ENCODE measurements at places on chromosomes 11 and 22.

DNA sequence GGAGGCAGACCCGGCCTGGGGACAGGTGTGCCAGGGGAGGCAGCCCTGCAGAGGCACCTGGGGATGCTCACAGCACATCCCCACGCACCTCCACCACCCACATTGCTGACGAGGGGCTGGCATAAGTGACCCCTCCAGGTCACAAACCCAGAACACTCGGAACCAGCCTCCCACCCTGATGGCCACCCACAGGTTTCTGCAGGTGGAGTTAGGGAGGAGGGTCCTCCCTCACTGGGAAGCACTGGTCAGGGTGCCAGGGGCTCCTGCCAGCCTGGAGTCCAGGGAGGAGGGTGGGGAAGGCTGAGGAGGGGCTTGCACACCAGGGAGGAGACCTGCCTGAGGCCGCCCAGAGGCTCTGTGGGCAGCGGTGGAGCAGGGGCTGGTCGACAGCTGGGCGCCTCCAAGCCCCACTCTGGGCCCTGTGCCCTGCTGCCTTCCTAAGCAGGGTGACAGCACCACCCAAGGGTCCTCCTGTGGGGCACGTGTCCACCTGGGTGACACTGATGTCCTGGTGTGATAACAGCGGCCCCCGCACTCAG is 51.0 kb upstream of the CARS1 start:
- DNase-seq = no peak

- no peak for DNase-seq
Measured at GRCh38 chr11:11522591-11522990, 99.2 kb downstream of the GALNT18 start.

DNA sequence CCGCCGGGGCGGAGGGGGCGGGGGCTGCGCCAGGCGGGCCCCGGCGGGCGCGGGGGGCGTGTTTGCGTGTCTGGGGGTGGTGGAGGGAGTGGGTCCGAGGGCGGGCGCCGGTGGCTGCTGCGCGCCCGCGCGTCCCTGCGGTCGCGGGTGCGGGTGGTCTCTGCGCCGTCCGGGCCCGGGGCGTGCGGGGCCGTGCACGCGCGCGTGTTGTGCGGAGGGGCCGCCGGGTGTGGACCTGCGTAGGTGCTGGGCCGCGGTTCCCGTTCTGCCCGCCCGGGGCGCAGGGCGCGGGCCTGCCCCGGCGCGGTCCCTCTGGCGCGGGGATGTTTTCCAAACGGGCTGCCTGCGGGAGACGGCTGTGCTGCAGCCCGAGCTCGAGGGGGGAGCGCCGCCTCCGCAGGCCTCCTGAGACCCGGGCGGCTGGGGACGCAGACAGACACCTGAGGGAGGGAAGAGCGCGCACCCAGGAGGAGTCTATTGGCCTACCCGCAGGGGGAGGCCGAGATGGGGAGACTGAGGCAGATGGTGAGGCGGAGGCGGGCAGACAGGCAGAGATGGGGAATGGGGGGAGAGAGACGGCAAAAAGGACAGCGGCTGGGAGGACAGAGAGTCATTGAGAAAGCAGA is 442 bp downstream of the PELI3 start:
- peak; percentile 14 for DNase-seq

- DNase-seq = no peak
Measured at GRCh38 chr11:35118906-35119305, 20.1 kb upstream of the CD44 start.

GRCh38 chr11:61701242-61701886 is 21.2 kb downstream of the DAGLA start:
- DNase-seq = peak; percentile 46

DNA sequence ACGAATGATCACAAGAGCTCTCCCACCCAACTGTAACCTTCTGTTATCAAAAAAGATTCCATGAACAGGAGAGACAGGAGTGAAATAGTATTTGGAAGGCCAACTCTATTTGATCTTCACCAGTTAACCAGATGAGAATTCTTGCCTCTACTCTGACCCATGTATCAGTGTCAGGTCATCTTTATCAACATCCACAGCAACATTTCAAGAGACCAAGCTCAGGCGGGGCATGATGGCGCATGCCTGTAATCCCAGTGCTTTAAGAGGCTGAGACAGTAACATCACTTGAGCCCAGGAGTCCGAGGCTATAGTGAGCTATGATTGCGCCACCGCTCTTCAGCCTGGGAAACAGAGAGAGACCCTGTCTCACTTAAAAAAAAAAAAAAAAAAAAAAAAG is 62.3 kb downstream of the GAB2 start:
- no peak for DNase-seq

DNA sequence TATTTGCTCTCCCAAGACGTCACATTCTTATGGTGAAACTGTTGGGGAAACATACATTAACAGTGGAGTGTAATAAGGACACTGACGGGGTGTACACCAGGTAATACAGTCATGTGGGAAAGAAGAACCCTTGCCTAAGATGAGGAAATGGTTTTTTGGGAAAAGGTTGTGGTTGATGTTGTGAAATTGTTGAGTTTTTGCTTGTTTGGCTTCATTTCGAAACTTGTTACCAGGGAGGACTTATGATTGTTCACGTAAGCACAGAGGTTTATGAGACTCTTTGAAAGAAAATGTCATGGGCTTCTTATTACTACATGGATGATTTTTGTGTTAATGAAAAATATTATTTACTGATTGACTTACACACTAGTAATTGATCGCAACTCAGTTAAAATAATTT is 16.8 kb downstream of the ANO3 start:
- DNase-seq = no peak

GRCh38 chr11:84866922-84867321 is 760.2 kb downstream of the DLG2 start:
- no peak for DNase-seq

GRCh38 chr11:57459164-57460021 is 935 bp upstream of the RTN4RL2 start:
- DNase-seq = no peak

DNA sequence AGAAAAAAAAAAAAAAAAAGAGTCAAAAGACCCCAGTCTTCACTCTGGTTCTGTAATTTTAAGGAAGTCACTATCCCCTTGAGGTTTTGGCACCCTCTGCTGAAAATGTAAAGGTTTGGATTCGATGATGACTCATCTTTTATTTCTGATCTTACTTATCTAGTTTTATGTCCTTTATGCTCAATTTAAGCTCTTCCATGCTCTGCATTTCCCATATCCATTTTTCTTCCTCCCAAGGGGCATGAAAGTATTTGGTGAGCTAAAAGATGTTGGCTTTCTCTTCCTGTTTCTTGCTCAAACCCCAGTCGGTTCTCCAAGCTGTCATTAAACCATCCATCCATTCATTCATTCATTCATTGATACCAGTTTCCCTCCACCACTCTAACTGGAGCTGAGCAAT is 61.0 kb upstream of the CDON start:
- no peak for DNase-seq

- no peak for DNase-seq
Measured at GRCh38 chr11:125489166-125489565, 6.9 kb downstream of the FEZ1 start.

DNA sequence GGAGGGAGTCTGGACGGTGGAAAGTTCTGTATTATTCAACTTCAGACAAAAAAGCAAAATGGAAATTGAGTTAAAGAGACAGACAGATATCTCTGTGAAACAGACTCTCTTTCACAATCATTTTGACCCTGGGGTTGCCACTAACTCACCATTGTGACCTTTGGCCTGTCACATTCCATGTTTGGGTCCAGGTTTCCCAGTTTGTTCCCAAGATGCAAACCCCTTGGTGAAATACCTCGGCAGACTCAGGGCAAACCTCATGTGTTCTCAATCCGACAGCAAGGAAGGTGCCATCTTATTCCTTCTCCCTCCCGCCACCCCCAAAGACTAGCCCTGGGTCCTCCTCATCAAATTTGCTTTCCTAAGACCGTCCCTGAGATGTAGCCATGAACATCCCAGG is 41.8 kb downstream of the GALNT18 start:
- no peak for DNase-seq

- no peak for DNase-seq
Measured at GRCh38 chr22:18994701-18995326, 58.7 kb upstream of the PRODH start.

GRCh38 chr11:78784321-78785061 is 209.8 kb upstream of the NARS2 start:
- no peak for DNase-seq

- no peak for DNase-seq
Measured at GRCh38 chr22:31938296-31938695, 6.0 kb upstream of the YWHAH start.

All from cerebellar cortex (tissue), 1 donor.